Activated T-cell treated with anti-CD3 and anti-CD28 coated beads for 24 hours (primary cell): ENCODE measurements at places on chromosomes 3 and 15.

DNA sequence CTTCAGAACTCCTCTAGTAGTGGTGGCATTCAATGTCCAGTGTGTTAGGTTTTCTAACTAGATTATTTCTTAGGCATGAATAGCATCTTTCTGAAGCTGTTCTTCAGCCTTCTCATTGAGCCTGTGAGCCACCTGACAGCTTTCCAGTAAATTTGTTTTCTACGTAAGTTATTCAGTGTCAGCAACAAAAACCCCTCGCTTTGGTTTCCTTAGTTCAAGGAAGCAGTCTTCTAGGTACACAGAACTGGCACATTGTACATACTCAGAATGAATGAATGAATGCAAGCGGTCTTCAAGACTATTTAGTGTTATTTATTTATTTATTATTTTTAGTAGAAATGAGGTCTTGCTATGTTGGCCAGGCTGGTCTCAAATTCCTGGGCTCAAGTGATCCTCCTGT, 44.9 kb downstream of the DRD3 start:
- no peak for DNase-seq

DNA sequence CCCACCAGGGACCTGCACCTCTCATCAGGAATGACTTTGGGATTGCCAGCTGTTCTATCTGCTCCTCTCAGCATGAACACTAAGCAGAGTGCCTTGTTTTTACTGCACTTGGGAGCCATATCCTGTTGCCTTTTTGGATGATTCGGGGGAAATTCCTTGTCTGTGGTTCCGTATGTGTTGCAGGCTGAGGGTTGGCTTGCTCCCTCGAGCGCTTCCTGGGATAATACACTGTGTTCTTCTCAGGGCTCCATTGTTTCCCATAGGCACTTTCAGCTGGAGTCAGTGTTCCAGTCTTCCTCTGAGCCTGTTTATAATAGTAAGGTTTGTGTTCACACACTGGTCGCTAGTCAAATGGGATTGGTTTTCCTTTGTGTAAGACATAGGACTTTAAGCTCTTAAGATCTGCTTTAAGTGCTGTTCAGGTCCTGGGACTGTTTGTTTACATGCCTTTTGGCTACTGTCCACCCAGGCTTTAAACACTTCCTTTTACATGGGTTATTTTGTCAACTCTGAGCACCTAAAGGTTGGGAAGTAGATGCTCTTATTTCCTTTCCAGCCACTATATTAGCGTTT, 23.4 kb downstream of the BOC start:
- no peak for DNase-seq

- DNase-seq: no peak
These were observed 209.3 kb downstream of the CD47 start for GRCh38 chr3:107881509-107881908.

DNA sequence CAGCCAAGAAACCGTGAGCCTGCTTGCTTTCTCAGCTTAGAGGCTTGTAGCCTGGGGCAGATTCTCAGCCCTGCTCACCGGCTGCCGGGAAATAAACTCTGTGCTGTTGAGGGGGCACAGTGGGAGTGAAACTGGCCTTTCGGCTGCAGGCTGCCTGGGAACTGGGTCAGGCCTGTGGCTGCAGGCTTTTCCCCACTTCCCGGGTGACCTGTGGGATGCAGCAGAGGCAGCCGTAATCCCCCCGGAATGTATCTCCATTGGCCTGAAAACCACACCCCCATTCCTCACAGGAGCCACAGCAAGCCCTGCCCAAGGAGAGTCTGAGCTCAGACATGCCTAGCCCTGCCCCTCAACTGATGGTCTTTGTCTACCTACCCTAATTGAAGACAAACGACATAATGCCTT, 110.9 kb downstream of the STXBP5L start:
- DNase-seq: no peak

DNA sequence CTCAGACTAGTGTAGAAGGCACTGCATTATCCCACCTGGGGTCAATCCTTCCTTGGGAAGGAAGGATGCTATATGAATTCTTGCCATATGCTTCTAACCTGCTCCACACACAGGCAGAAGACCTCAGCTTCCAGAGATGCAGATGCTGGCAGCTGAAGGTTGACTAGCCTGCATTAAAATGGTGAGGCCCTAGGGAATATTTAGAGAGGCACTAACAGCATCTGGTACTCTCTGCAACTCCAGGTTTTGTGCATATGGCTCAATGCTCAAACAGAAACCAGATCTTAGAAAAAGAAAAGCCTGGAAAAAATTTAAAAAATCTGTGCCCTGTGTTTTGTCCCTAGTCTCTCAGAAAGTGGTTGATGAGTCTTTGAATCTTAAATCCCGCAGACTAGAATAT, 56.0 kb upstream of the MYRIP start:
- no peak for DNase-seq

- no peak for DNase-seq
These were observed 54.3 kb downstream of the TRIM69 start for GRCh38 chr15:44790656-44791055.

DNA sequence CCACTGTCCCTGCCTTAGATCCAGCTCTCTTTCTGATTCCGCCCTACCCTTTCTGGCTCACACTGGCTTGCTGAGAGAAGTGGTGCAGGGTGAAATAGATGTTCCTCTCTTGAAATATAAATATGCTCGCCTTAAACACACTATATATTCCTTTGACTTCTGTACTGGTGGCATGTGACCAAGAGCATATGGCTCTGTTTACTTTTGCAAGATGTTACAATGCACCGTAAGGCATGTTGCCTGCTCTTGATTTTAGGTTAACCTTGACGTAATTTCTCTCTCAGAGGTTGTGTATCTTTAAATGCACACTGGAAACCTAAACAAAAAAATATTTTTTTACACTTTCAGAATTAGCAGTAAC, 749 bp downstream of the RSRC1 start:
- no peak for DNase-seq

DNA sequence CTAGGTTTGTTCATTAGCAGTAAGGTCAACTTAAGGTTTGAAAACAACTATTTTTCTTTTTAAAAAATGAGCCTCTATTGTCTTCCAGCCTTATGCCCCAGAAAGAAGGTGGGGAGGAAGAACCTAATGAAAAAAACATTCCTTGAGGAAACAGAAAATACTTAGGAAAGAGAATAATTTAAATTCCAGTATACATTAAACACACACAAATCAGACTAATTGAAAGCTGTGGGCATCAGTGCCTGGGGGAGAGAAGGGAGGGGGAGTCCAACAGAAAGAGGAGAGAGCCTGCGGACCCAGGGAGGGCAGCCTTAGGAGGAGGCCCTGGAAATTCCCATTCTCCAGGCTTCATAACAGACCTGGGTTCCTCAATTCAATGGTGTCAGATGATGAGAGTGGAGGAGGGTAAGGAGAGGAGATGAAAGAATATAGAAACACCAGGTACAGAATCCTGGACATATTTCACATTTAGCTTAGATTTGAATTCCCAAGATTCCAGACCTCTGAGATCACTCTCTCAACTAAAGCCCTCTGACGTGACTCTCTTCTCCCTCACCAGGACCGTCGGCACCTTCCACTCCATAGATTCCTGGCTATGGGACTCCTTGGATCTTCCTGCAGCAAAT, 320.5 kb upstream of the UMPS start:
- no peak for DNase-seq

DNA sequence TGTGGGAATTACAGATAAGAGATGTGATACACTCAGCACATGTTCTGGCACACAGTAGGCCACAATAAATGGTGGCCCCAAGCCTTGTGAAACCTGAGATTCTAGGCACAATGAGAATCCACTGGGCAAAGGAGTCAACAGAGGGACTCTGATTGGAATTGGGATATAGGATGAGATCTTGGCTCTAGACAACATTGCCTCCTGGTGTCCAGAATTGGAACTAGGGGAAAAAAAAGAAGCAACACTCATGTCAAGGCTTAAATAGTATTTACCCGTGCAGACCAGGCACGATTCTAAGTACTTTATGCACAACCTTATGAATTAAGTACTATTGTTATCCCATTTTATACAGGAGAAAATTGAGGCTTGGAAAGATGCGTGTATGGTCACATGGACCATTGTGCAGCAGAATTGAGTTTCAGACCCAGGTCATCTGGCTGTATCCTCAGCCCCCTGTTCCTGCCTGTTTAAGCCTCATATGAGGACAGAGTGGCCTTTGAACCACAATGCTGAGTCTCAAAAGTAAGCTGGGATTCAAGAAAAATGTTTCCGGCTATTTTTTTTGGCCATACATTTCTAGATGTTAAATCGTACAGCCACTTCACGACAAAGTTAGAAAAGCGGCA, 124.8 kb downstream of the SV2B start:
- DNase-seq: no peak

DNA sequence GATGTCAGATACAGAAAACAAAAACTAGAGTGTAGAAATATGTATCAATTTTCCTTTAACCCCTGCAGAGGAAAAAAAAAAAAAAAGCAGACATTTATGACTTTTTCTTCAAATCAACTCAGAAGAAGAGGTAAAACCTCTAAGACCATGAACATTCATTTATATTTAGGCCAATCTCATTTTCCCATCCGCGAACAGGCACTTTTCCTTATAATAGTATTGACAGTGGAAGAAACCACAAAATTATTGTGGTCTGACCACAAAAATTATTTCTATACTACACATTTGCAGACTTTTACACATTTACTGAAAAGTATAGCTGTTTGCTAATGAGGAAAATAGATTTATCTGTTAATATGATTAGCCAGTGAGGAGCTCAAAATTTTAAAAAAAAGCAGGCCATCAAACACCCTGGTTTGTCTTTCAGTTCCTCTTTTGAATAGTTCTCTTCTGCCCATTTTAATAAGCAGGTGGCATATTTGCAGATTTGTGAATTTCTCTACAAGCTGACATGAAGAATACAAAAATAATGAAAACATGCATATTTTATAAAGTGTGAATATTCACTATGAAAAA, 5.7 kb downstream of the OSBPL11 start:
- no peak for DNase-seq

- no peak for DNase-seq
These were observed 136.9 kb downstream of the SATB1 start for GRCh38 chr3:18288243-18288642.

DNA sequence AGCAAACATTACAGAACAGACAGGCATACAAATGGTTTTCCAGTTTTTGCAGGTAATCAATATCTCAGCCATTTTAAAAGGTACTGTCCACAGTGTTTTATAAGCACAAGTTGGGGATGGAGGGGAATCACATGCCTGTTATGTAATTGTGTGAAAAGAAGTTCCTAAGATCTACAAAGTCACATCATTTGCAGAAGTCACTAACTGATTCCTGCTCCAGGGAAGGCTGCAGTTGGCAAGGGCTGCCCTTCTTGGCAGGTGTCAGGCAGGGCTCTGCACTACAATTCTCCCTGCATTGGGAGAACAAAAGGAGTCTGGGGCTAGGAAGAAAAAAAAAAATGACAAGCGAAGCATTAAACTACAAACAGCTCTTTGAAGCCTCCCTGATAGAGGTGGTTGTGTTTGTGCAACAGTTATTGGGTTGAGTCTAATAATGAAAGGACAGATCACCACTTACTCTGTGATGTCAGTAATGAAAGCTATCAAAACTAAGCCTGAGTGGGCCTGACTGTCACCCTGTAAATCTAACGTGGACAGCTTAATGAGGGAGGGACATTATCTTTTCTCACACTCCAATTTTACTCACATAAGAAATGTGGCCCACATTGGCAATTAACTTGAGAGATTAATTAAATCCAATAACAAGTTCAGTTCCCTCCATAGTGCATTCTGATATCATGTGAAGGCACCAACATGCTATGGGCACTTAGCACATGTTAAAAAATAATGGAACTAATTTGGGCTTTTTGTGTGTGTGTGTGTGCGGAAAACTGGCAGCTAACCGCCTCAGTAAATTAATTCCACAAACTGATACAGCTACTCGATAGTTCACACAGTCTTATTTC, 242.9 kb downstream of the FHIT start:
- DNase-seq: no peak

DNA sequence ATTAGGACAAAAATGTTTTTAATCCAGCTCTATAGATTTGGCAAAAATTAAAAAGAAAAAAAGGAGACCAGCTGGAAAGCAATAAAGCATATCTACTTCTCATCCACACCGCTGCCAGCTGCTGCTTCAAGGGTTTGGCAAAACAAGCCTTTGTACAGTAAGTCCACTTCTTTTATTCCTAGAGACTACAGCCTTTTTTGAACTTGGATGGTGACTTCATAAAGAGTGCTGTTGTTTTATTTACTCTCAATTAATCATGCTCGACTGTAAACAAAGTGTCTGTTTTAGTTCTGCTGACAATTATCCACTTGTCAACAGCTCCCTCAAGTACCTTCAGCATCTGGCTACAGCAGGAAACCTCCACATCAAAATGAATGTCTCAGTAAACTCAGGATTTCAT, 12.3 kb upstream of the FOXB1 start:
- no peak for DNase-seq

- no peak for DNase-seq
These were observed 98.6 kb downstream of the TPRG1 start for GRCh38 chr3:189270248-189270832.

GRCh38 chr3:171194965-171195364, 168.4 kb upstream of the SLC2A2 start:
- DNase-seq: no peak

DNA sequence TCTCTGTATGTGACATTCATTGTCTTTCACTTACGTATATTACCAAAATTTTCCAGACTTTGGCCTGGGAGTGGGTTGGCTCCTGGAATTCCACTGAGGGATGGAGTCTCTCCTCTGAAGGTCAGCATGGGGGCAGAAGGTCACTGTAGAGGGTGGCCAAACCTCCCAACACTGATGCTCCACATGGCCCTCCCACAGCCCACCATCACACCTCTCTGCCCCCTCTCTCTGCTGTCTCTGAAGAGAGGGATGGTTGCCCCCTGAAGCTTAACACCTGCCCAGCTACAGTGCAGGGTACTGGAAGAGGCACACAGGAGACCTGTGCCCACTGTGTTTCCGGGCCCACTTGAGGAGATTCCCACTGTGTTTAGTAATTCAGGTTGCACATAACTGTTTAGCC, 52.2 kb downstream of the CMTM6 start:
- DNase-seq: no peak

GRCh38 chr3:136699271-136699828, 52.8 kb downstream of the STAG1 start:
- DNase-seq: no peak

DNA sequence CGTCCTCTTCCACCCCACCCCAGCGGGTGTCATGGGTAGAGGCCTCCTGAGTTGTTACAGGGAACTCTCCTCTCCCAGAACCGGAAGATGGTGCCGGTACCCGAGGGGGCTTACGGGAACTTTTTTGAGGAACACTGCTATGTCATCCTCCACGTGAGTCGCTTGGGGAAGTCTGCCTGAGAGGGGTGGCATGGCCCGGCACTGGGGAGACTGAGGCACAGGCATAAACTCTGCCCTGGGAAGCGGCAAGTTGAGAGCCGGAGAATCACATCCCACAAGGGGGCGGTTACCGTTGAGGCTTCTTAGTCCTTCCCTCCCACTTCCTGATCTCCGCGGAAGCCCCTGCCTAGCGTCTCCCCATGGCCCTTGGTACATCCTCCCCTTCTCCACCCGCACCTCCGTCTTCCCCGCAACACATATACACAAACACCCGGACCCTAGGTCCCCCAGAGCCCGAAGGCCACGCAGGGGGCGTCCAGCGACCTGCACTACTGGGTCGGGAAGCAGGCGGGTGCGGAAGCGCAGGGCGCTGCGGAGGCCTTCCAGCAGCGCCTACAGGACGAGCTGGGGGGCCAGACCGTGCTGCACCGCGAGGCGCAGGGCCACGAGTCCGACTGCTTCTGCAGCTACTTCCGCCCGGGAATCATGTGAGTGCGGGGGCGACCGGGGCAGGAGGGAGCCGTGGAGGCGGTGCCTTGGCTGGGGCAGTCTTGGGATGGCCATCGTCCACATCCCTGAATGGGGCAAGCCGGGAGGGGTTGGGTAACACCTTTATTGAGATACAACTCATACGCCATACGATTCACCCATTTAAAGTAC, 3.4 kb downstream of the VILL start:
- peak; percentile 68 for DNase-seq

GRCh38 chr3:21718161-21718765, 32.7 kb downstream of the ZNF385D start:
- no peak for DNase-seq
